ENCODE measurements at places on chromosomes 4 and X.

- no peak for DNase-seq
Observed at GRCh38 chr4:772118-772517, 53.8 kb downstream of the CPLX1 start.

- DNase-seq, result no peak
Observed at GRCh38 chrX:19625612-19626011, 110.3 kb upstream of the MAP3K15 start.

- DNase-seq, result no peak
Observed at GRCh38 chr4:14772388-14772787, 229.9 kb upstream of the CPEB2 start.

- no peak for DNase-seq
Observed at GRCh38 chrX:150478496-150479492, 89.6 kb upstream of the MTM1 start.

DNA sequence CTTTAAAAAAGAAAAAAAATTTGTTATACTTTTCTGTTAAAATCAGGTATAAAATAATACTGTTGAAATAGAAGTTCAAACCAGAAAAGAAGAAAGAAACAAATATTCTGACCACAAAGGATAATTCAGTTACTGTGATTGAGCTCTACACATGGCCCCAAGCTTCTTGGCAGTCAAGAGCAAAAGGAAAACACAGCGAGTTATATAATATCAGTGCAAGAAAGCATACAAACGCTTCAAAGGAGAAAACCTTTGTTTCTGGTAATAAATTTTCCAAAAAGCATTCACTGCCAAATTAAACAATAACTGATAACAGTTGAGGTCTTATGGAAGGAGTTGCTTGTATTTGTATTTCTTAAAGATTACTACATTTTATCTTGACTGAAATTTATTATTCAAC is 40.5 kb upstream of the EDNRA start:
- no peak for DNase-seq

DNA sequence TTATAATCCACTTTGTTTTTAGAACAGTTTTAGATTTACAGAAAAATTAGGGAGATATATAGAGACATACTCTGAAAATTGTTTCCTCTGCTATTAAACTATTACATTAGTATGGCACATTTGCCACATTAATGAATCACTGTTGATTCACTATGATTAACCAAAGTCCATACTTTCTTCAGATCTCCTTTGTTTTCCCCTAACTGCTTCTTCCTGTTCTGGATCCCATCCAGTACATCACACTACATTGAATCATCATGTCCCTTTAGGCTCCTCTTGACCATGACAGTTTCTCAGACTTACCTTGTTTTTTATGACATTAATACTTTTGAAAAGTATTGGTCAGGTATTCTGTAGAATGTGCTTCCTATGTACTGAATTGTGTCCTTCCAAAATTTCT is 109.2 kb upstream of the EDNRA start:
- DNase-seq, result no peak

- DNase-seq, result no peak
Observed at GRCh38 chr4:74671080-74671698, 123.1 kb downstream of the BTC start.

GRCh38 chrX:66046612-66047235 is 6.8 kb upstream of the VSIG4 start:
- no peak for DNase-seq

GRCh38 chrX:110944751-110945675 is 149.4 kb upstream of the CHRDL1 start:
- DNase-seq, result no peak

GRCh38 chr4:23654791-23655190 is 235.1 kb downstream of the PPARGC1A start:
- no peak for DNase-seq

GRCh38 chr4:153295131-153295755 is 49.2 kb upstream of the MND1 start:
- DNase-seq, result no peak

DNA sequence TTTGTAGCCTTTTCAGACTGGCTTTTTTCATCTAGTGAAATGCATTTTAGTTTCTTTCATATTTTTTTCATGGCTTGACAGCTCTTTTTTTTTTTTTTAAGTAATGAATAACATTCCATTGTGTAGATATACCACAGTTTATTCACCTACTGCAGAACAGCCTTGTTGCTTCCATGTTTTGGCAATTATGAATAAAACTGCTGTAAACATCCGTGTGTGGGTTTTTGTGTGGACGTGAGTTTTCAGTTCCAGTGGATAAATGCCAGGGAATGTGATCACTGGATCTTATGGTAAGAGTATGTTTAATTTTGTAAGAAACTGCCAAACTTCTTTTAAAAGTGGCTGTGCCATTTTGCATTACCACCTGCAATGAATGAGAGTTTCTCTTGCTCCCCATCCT is 160.8 kb downstream of the SOWAHB start:
- no peak for DNase-seq

DNA sequence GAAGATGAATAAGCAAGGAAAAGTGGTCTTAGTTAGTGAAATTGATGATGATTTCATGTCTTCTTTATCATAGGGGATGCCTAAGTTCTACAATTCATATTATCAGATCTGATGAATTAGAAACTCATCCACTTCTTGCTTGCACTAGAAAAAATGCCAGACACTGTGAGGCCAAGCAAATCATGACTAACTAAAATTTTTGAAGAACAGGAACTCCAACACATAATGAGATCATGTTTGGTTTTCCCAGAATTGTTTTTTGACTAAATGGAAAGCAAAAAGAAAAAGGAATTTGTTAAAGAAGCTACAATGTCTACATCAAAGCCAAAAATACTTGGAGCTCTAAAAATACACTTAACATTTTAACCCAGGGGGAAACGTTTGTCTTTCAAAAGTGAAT is 120.4 kb downstream of the ARSF start:
- DNase-seq, result no peak

DNA sequence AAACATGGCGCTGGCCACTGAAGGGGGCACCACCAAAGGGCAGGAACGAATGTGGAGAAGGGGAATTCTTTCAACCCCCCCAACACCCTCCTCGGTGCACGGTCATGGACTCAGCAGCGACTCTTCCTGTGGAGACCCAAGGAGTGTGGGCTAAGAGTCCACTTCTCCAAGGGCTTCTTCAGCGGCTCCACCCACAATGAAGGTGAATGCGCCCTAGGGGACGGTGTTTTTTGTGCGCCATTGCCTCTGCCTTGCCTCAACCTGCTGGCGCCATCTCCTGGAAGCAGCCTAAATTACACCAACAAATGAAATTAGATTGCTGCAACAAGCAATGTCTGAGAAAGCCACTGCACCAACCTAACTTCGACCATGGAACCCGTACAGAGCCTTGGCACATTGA is 169.2 kb upstream of the MAGEB18 start:
- DNase-seq, result no peak

DNA sequence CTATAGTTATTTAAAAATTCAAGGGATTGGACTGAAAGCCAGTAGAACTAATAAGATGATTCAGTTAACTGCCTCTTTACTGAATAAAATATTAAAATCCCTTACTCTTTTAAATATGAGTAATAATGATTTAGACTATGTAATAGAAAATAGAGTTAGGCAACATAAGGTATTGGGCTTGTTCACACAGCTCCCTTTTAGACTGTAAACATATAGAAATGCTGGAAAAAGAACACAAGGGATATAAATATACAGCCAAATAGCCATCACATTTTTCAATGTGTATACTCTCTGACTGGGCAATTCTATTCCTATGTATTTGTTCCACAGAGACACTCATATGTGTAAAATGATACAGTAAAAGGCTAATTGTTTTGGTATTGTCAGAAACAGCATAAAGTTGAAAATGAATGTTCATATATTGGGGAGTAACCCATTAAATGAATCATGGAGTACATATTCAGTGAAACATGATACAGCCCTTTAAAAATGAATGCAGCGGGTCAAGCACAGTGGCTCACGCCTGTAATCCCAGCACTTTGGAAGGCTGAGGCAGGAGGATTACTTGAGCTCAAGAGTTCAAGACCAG is 129.8 kb downstream of the TBC1D19 start:
- DNase-seq, result no peak

- DNase-seq, result no peak
Observed at GRCh38 chr4:154406018-154406795, 85.4 kb downstream of the DCHS2 start.

DNA sequence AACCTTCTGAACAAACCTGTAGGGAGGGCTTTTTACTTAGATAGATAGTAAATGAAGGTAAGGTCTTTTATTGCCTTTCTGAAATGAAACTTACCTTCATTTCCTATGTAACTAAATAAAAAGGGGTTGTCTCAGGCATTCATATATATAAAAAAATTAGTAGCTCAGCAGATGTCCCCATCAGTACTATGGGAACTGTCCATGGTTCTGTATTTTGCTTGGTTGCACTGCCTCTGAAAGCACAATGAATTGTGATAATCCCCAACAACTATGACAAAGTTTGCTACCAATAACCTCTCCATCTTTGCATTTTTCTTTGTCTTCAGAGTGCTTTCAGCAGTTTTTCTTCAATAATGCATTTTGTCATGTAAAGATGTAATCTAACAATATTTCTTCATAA is 222.4 kb downstream of the SLIT2 start:
- DNase-seq, result no peak

GRCh38 chr4:76610751-76611547 is 175.9 kb downstream of the SHROOM3 start:
- DNase-seq, result no peak

GRCh38 chrX:14043209-14043608 is 13.5 kb upstream of the GEMIN8 start:
- no peak for DNase-seq

GRCh38 chrX:68570598-68570997 is 71.7 kb downstream of the YIPF6 start:
- DNase-seq, result no peak

GRCh38 chr4:14652522-14652921 is 349.8 kb upstream of the CPEB2 start:
- no peak for DNase-seq

- DNase-seq, result no peak
Observed at GRCh38 chrX:41406201-41406600, 40.9 kb upstream of the NYX start.

GRCh38 chrX:16039363-16039762 is 84.0 kb upstream of the GRPR start:
- DNase-seq, result no peak

- DNase-seq, result no peak
Observed at GRCh38 chrX:140602140-140602539, 97.3 kb upstream of the SOX3 start.

- DNase-seq, result no peak
Observed at GRCh38 chr4:6929812-6930464, 20.3 kb downstream of the TBC1D14 start.

GRCh38 chrX:123685232-123685631 is 47.6 kb downstream of the THOC2 start:
- no peak for DNase-seq

Measured in effector CD4-positive, alpha-beta T cell (primary cell).